ENCODE measurements at places on chromosomes 6 and 20. TPM values are rescaled to one million over a fixed set of nuclear protein-coding genes. Genes with fewer than 3 reads are reported as not detected.

APMAP gene
- polyA plus RNA-seq: 9.6 TPM

GTPBP2 gene
- 44.4 TPM for polyA plus RNA-seq

CCN6 gene
- not detected for polyA plus RNA-seq

FAM83C gene
- polyA plus RNA-seq: under 0.01 TPM

OXT gene
- 0.29 TPM for polyA plus RNA-seq

DNA sequence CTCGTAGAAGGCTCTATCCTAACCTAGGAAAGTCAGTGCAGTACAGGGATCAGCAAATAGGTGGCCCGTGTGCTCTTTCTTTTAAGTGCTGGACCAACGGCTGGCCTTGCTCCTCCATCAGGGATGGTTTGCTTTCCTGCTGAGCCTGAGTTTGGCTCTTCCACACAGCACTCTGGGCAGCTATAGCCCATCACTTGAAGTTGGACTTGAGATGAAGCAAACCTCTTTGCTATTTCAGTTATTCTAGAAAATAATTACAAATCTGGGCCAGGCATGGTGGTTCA, 66.9 kb upstream of the KCNK16 start:
- H3K27me3 ChIP-seq: no peaks in the 10 kb centered on the region
- no peak for DNase-seq
- no peak overlapping the region for H3K4me3 ChIP-seq
- no peak overlapping the region for H3K27ac ChIP-seq
- no peaks in the 10 kb centered on the region for H3K36me3 ChIP-seq

GRCh38 chr6:138667408-138667807, 106.2 kb upstream of the CCDC28A start:
- H3K4me1 ChIP-seq: no peaks in the 10 kb centered on the region
- no peaks in the 10 kb centered on the region for H3K27me3 ChIP-seq
- H3K4me3 ChIP-seq: no peak overlapping the region
- H3K27ac ChIP-seq: no peak overlapping the region
- no peak for DNase-seq

GRCh38 chr6:37809197-37809543, 10.4 kb upstream of the ZFAND3 start:
- no peak for DNase-seq
- no peaks in the 10 kb centered on the region for H3K36me3 ChIP-seq
- no peaks in the 10 kb centered on the region for H3K27me3 ChIP-seq

- no peak overlapping the region for H3K27ac ChIP-seq
- H3K36me3 ChIP-seq: no peaks in the 10 kb centered on the region
- H3K27me3 ChIP-seq: no peaks in the 10 kb centered on the region
- H3K4me3 ChIP-seq: no peak overlapping the region
- no peaks in the 10 kb centered on the region for H3K4me1 ChIP-seq
Measured at GRCh38 chr6:135586388-135586787, 88.8 kb upstream of the AHI1 start.

GRCh38 chr20:16352321-16352720, 220.9 kb downstream of the KIF16B start:
- no peak overlapping the region for H3K27ac ChIP-seq
- no peaks in the 10 kb centered on the region for H3K27me3 ChIP-seq
- H3K36me3 ChIP-seq: no peaks in the 10 kb centered on the region

DNA sequence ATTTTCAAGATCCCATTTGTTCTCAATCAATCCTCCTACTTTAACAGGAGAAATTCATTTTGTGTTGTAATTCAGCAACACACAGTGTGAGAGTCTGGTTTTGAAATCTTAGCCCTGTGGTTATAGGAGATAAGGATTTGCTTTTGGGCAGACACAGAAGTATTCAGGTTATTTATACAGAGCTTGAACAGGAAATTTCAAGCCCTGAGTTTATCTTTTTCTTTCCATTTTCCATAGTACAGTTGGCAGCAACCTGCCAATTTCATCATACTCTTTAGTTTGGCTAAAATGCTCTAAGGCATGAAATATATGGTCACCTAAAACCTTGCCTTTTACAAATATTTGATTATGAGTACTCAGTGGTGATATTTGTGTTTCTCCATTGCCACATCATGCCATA, 41.4 kb downstream of the PKIB start:
- H3K4me1 ChIP-seq: no peaks in the 10 kb centered on the region
- H3K27ac ChIP-seq: no peak overlapping the region
- H3K36me3 ChIP-seq: no peaks in the 10 kb centered on the region
- no peak for DNase-seq
- no peaks in the 10 kb centered on the region for H3K27me3 ChIP-seq

GRCh38 chr6:137105375-137105774, 60.6 kb upstream of the IL20RA start:
- DNase-seq: no peak
- no peak overlapping the region for H3K27ac ChIP-seq
- H3K4me1 ChIP-seq: no peaks in the 10 kb centered on the region
- H3K27me3 ChIP-seq: no peaks in the 10 kb centered on the region
- H3K4me3 ChIP-seq: no peak overlapping the region

Data from sigmoid colon (tissue), 7 donors.